ENCODE measurements at places on chromosomes 1 and 21.

GRCh38 chr1:201127755-201128455, 921 bp upstream of the ASCL5 start:
- DNase-seq = no peak

GRCh38 chr21:43809346-43809799, 20.0 kb downstream of the RRP1 start:
- DNase-seq = no peak

- no peak for DNase-seq
Measured at GRCh38 chr1:116680752-116681151, 13.2 kb upstream of the IGSF3 start.

GRCh38 chr21:42550817-42551216, 37.2 kb downstream of the SLC37A1 start:
- no peak for DNase-seq

DNA sequence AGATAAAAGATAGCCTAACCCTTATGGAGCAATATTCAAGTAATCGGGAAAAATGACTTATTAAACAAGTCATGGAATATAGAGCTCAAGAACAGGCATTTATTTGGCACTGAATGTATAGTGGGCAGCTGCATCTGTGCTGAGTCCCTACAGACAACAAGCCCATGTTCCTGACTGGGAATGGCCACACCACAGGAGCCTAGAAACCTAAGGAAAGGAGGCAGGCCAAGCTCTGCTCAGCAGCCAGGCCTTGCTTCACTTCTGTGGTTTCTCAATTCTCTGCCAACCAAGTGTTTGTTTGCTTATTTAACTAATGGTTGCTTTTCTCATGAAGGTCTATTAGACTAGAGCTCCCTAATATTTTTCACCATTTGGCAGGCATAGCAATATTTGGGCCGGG, 21.5 kb downstream of the AK2 start:
- no peak for DNase-seq

DNA sequence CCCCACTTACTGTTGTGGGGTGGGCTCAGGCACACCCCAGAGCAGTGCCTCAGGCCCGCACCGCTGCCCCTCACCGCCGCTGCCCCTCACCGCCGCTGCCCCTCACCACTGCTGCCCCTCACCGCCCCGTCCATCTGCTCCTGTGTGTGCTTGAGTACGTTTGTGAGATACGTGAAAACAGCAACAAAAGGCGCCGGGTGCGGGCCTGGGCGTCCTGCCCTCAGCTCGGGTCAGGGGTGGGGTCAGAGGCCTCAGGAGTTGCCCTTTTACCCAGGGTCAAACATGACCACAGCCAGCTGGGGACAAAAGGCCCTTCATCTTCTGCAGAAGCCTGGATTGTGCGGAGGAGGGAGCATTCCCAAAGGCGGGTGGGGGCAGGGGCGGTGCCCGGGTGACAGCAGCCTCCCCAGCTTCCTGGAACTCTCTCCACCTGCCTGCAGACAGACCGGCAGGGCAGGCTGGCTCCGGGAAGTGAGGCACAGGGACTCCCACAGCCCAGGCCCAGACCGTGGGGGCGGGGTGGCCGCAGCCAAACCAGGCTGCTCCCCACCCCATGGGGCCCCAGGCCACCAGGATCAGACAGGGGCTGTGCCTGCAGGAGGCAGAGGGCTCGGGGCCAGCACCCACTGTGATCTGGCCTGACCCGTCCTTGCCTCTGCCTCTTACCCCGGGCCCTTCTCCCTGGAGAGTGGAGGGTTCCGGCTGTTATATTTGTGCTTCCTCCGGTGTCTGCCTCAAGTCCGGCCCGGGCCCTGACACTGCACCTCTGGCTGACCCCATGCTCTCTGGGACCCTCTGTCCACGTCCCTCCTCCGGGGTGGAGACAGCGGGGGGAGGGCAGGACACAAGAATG, 2.3 kb upstream of the VWA1 start:
- DNase-seq = no peak

- no peak for DNase-seq
Measured at GRCh38 chr1:161008869-161009510, 12.0 kb downstream of the F11R start.

GRCh38 chr1:229094476-229095311, 176.2 kb upstream of the RAB4A start:
- no peak for DNase-seq

GRCh38 chr1:28833381-28833780, 21.4 kb downstream of the OPRD1 start:
- DNase-seq = no peak

DNA sequence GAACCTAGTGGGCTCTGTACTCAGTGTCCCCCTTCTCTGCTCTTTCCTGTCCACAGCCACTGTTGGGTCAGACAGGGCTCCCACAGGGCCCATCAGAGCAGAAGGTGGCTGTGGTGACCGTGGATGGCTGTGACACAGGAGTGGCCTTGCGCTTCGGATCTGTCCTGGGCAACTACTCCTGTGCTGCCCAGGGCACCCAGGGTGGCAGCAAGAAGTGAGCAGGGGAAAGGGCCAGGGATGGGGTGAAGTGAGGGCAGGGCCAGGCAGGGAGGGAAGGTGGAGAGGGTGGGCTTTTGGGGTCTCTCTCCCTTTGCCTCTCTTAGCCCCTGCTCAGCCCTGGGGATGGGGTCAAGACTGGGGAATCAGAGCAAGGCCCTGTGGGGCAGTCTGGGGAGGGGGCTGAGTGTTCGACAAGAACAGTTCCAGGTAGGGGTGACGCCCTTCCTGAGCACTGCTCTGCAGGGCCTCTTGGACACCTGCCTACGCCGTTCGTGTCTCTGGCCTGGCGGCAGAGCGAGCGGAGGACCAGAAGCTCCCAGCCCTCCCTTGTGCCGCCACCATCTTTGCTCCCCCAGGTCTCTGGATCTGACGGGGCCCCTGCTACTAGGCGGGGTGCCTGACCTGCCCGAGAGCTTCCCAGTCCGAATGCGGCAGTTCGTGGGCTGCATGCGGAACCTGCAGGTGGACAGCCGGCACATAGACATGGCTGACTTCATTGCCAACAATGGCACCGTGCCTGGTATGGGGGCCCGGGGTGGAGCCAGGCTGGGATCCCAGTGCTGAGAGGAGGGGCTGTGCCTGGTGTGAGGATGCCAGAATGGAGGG, 13.1 kb downstream of the CELSR2 start:
- no peak for DNase-seq

DNA sequence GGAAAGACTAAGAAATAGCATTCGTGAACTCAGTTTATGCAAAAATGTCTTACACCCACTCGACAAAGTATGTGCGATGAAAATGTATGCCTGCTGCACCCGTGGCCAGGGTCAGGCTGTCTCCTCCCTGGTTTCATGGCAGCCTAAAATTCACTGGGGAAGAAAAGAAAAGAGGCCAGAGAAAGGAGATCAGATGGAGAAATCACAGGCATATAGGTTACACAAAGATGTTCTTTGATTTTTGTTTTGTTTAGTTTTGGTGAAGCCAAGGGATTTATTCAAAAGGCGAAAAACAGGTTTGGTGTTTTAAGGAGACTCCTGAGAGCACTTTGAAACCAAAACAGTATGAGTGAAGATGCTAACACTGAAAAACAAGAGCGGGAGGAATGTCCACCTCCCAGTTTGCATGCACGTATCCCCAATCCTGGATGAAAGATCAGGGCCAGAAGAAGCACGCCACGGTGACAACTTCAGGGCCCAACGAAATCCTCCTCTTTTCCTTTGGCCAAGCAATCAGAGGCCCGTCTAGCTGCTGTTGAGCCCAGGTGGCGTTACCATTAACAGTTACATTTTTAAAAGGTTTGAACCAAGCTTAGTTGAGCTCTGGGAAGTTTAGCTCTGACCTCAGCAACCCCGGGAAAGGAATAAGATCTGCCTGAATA, 992 bp upstream of the SSX2IP start:
- no peak for DNase-seq

Data from HCT116 (cell line).